Stimulated activated CD8-positive, alpha-beta memory T cell treated with anti-CD3 and anti-CD28 coated beads, Interleukin-7, amount 100 ng/mL, for 1 hour (primary cell): ENCODE measurements at places on chromosomes 6 and 20.

GRCh38 chr6:47852727-47853126 lies 70.9 kb downstream of the OPN5 start:
- no peak for DNase-seq

- no peak for DNase-seq
Measured at GRCh38 chr6:105748737-105749161, 337.4 kb upstream of the PRDM1 start.

- no peak for DNase-seq
Measured at GRCh38 chr20:37389241-37389747, 43.4 kb downstream of the SRC start.

DNA sequence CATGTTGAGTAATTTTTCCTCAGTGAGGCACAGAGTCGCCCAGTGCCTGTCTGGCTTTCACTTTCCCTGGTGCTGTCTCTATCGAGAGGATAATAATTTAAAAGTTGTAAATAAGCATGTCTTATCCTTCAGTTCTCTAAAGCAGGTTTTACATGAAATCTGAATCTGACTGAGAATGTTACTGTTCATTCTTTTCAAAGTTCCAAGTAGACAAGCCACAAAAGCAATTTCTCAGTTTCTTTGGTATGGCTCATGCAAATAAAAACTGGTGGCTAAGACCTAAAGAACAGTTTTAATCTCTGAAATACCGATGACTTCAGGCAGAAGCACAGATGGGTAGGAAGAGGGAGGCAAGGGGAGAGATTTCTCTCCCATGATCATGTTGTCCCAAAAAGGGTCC lies 87.6 kb upstream of the GCM1 start:
- no peak for DNase-seq

GRCh38 chr6:112253498-112253840 lies 898 bp downstream of the LAMA4 start:
- DNase-seq = no peak

DNA sequence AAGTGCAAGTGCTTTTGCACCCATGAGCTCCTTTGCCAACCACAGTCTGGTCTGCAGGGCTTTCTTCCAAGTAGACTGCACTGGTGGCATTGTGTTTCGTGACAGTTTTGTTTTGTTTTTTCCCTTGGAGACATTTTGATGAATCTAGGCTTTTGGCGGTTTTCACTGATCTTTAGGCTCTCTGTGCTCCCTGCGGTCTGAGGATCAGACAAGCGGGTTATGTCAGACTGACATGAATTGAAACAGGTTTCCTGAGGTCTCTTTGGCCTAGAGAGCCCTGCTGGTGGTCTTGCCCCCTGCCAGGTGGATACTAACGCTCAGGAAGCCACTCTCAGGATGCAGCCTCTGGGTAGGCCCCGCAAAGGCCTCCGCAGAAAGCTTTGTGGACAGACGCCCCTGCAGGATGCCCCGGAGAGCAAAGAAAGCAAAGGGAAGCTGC lies 555.4 kb upstream of the AGPAT4 start:
- DNase-seq = no peak
